Head of caudate nucleus (tissue), 42 donors: ENCODE measurements at places on chromosomes 11 and 22.

DNA sequence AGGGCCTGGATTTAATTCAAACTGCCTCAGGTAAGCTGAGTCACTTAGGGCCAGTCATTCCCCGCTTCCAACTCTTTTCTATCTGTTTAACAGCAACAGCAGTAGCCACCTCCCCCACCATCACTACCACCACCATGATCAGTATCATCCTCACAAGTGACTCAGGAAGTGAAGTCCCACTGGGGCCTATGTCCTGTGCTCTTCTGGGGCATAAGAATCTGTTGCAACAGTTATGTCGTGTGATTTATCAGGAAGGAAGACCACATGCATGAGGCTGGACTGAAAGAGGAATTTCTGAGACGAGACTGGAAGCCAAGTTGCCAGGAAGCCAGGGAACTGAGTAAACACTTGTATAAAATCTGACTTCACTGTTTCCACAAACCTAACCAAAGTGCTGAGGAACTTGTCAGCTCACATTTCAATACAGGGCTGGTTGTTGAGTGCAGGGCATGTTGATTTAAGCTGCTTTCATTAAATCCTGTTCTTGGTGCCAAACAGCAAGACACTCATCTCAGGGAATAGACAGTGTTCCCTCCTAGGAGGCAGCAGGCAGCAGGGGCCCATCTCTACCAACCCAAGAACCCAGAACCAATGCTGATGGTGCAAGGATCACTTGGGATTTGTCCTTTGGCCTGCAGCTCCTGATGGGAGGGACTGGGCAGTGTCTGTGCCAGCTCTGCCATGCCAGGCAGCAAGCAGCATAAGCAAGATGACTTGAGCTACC is 226.7 kb upstream of the NARS2 start:
- DNase-seq, result no peak

DNA sequence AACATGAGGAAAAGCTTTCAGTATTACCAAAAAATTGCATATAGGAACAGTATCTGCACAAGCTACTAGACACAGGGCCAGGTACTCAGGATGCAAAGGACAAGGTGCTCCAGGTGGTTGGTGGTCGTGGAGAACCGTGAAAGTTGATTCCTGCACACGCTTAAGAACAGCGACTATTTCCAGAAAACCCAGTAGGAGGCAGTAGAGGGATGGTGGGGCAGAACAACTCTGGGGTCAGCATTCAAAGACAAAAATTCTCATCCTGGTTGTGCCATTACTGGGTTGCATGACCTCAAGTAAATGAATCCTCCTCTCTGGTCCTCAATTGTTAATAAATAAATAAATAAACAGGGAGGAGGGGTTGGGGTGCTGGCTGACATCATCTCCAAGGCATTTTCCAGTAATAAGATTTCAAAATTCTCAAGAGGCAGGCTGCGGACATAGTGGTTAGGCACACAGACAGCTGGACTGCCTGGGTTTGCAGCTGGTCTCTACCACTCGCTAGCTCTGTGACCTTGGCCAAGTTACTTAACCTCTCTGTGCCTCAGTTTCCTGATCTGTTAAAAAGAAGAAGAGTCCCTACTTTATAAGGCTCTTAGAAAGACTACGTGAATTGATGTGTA is 89.6 kb downstream of the ISX start:
- DNase-seq, result no peak

GRCh38 chr11:108975641-108976071 is 310.8 kb downstream of the DDX10 start:
- no peak for DNase-seq

DNA sequence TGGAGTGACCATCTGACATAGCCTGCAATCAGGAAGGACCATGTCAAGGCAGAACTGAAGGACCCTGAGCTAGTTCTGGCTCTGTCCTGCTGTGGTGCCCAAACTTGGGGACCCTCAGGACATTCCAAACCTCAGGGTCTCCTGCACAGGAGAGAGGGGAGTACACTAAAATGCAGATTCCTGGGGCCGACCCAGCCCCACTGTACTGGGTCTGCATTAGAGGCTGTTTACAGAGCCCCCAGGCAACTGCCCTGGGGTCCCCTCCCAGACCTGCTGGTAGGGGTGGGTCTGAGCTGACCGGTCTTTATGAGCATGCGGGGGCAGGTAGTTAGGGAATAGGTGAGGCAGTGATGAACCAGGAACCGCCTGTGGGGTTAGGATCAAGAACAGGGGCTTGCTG is 6.8 kb downstream of the TRPM5 start:
- no peak for DNase-seq

- no peak for DNase-seq
Measured at GRCh38 chr11:119121811-119122124, 388 bp downstream of the HINFP start.

DNA sequence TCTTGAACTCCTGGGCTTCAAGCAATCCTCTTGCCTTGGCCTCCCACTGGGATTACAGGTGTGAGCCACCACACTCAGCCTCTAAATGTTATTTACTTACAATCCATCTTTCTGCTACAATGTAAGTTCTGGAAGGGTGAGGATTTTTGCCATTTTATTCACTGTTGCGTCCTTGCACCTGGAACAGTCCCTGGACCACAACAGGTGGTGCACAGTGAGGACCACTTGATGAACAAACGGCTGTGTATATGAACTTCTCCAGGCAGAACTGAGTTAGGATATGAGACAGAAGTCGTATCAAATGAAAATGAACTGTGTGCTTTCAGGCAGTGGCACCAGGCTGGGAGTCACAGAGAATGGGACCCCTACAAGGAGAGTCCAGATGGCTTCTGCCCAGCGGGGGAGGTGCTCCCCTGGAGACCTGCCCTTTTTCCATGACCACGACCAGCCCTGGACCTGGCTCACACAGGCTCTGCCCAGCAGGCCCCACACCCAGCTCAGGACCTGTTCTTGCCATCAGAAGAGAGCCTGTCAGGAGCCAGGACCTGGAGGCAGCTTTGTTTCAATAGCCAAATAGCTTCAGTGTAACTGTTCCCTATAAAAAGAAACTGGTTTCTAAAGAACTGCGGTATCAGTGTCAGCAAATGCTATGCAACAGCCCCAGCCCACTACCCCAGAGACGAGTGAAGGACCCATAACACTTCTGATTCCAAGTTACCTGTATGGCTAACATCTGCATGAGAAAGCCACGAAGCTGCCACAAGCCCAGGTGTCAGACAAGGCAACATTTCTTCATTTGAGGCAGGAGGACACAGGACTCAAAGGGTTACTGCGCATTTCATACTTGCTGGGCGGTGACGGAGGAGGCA is 104.9 kb downstream of the MICAL3 start:
- DNase-seq, result peak; percentile 25

GRCh38 chr11:120430146-120430545 is 81.4 kb upstream of the GRIK4 start:
- no peak for DNase-seq

DNA sequence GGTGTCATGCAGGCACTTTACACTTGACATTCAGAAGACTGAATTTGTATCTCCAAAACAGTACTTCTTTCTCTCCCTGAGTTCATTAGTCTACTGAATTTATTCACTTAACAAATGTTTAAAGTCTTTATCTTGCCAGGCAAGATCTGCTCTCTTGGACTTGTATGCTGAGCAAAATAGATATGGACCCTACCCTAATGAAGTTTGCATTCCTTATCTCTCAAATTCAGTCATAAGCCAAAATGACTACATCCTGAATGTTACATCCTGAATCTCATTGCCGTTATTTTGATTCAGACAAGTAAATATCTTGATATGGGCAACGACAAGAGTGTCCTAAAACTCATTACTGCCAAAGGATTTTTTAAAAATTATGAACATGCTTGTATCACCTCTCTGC is 29.7 kb downstream of the FAR1 start:
- no peak for DNase-seq
